NCI-H2107 (cell line): ENCODE measurements at places on chromosomes 7 and 10.

DNA sequence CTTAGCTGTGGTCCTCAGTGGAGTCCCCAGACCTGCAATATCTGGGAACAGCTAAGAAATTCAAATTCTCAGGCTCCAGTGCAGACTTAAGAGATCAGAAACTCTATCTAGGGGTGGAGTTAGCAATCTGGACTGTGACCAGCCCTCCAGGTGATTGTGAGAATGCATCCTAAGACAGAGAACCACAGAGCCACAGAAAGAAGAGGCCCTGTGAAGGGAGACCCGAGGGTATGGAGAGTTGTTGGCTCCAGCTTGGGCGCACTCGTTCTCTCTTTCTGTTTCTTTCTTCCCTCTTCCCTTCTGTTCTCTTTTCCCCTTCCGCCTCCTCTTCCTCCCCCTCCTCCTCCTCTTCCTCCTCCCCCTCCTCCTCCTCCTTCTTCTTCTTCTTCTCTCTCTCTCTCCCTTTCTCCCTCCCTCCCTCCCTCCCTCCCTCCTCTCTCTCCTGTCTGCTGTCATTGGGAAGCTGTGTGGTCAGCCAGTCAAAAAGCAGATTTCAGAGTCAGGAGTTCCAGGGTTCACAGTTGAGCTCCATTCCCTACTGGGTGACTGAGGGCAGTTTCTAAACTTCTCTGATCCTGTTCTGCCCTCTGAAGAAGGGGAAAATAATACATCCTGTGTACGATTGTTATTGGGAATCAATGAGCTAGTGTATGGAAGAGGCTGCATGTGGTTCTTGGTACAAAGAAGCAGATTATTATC lies 62.1 kb upstream of the STEAP1B start:
- DNase-seq: no peak

- no peak for DNase-seq
Measured at GRCh38 chr7:149220534-149220933, 18.9 kb upstream of the ZNF212 start.

DNA sequence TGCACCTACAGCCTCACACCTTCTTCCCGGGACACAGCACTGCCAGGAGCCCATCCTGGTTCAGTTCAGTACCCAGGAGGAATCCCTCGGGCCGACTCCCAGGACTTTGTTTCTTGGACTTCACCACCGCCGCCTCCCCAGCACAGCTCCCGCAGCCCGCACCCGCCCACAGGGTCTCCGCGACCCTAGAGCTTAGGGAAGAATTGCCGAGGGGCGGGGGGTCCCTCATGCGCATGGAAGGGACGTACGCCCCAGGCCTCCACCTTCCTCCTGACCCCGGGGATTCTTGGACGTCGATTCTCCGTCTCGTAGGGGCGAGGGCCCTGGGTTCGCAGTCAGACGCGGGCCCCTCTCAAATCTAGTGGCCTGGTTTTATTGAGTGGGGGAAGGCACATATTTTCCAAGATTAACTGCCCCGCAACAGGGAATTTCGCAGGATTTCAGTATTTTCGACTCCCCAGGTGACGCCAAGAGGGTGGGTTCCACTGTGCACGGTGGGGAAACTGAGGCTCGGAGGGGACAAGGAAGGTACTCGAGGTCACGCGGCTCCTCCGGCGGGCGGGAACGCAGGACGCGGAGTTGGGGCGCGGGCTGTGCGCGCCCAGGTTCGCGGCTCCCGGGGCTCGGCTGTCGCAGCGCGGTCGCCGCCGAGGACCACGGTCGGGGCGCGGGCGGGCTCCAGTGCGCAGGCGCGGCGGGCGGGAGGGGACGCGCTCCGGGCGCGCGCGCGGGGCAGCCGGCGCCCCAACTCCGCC lies at the start of gene ADCY1:
TSS of gene ADCY1 (plus strand) at position 708 of the 755 bp plus-strand sequence. CDS start 176 bp downstream, outside the sequence.
- DNase-seq: peak; percentile 13

GRCh38 chr7:55887821-55888247 lies 578 bp downstream of the ZNF713 start:
- no peak for DNase-seq

DNA sequence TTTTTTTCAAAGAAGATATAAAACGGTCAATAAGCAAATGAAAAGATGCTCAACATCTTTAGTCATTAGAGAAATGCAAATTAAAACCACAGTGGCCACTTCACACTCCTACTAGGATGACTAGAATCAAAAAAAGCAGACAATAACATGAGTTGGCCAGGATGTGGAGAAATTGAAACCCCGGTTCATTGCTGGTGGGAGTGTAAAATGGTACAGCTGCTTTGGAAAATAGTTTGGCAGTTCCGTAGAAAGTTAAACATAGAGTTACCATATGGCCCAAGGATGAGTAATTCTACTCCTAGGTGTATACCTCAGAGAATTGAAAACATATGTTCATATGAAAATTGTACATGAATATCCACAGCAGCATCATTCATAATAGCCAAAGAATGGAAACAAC lies 573.3 kb downstream of the GALNT17 start:
- no peak for DNase-seq
